ENCODE measurements at places on chromosomes 5 and 9.

DNA sequence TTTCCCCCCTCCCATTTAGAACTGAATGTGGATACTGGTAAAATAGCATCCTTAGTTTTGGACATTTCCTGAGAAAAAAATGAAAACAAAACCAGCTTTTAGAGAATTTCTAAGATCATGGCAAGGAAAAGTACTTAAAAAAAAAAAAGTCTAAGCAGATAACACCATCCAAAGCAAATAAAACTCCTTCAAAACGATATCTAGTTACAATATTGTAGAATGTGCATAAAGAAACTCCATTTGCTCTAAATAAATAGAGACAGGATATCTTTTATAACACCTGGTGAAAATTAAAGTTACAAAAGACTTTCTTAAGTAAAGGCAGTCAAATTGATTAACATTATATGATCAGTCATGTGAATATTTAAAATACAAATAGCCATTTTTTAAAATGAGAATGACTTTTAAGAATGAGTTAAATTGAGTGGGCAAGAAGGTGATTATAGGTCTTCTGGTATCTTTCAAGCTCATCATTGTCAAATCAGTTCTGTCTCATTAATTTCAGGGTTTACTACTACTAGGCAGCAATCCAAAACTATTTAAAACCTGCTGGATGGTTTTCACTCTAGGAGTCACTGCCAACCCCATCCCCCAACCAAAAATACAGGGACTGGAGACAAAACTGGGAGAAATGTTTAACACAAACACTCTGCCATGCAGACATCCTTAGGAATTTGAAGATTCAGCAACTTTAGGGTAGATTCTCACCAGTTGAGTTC is 382.6 kb downstream of the ADGRV1 start:
- no peak for DNase-seq

DNA sequence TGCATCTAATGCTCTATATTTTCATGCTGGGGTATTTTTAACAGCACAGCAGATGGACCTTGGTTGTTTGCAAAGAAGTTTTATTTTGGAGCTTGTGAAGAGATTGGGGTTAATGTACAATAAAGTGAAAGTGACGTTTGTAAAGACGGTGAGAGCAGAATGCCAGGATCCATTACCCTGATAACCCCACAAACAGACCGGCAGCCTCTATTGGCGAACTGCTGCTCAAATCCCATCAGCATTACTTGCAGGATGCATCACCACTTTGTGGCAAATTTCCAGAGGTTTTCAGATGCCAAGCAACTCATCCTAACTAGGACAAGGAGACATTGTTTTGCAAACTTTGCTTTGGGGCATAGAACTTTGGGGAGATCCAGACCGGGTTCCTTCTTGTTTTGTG is 383.3 kb upstream of the ZNF462 start:
- DNase-seq = no peak

GRCh38 chr9:79610019-79610631 is 38.4 kb downstream of the TLE4 start:
- no peak for DNase-seq

DNA sequence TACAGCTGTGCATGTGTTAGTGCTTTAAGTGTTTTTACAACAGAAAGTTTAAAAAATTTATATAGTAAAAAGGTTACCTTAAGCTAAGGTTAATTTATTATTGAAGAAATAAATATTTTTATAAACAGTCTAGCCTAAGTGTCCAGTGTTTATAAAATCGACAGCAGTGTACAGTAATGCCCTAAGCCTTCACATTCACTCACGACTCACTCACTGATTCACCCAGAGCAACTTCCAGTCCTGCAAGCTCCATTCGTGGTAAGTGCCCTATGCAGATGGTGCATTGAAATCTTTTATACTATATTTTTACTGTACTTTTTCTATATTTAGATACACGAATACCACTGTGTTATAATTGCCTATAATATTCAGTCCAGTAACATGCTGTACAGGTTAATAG is 159.1 kb downstream of the ROR2 start:
- DNase-seq = no peak

GRCh38 chr9:111163716-111164389 is 125.6 kb upstream of the LPAR1 start:
- DNase-seq = no peak

- no peak for DNase-seq
These were observed 29.0 kb downstream of the PSAT1 start for GRCh38 chr9:78325846-78326360.

DNA sequence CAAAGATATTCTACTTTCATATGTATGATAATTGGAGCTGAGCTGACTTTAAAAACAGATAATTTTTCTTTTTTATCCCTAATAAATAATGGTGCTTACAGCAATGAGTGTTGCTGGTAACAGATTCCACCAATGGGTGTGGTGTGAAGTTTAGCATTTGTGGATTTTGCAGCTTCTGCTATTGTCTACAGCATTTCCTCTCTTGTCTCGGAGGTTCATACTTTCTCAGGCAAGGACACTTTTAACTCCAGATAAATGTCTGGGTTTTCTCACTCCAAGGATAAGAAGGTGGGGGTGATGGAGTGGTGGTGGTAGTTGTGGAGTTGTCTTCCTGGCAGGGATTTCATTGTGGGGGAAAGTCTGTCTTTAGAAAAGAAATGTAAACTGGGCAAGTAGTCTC is 120.0 kb upstream of the CDKN2B start:
- no peak for DNase-seq

DNA sequence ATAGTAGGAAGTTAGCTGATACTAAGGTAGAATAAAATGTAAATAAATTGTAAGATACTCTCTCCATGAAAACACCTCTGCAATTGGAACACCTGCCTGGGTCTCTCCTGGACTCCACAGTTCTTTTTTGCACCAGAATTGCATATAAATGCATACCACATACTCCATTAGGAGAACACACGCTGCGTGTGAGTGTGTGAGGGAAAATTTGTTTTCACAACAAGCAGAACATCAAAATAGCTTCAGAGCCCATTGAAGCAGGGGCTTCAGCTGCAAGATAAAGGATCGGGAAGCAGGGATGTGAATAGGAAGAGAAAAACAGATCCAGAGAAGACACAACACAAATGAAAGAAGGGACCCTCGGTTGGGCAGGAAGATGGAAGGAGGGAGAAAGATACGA is 389.8 kb upstream of the BRINP1 start:
- DNase-seq = no peak

DNA sequence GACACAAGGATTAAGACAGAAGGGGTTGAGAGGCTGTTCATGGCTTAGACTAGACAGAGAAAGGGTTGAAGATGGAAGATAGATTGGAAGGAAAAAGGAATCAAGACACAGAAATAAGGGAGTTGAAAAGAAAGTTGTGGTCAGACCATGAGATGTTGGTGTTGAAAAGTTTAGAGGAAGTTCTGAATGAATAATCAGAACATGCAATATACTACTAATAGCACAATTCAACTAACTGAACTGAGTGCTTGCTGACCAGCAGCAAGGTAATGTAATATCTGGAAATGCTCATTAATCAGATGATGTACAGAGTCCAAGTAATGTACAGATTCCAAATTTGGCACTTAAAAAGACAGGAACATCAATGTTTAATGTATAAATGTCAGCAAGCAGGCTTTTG is 10.6 kb upstream of the NNT start:
- DNase-seq = no peak

DNA sequence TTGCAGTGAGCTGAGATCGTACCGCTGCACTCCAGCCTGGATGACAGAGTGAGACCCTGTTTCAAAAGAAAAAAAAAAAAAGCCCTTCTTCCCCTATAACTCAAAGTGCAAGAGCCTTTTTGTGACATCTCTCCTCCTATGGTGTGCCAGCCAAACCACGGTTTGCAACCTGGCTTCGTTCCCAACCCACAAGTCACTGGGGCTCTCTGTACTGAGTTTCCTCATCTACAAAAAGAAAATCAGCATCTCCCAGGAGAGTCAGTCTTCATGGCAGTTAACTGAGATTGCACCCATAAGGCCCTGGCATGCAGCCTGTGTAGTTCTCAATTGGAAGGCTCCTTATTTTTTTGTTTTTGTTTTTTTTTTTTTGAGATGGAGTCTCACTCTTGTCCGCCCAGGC is 14.8 kb downstream of the ODF2 start:
- no peak for DNase-seq

GRCh38 chr9:70438341-70438928 is 24.0 kb upstream of the KLF9 start:
- no peak for DNase-seq

GRCh38 chr5:74643111-74643562 is 2.6 kb upstream of the ENC1 start:
- no peak for DNase-seq

GRCh38 chr5:40826489-40827187 is 8.4 kb downstream of the RPL37 start:
- no peak for DNase-seq

DNA sequence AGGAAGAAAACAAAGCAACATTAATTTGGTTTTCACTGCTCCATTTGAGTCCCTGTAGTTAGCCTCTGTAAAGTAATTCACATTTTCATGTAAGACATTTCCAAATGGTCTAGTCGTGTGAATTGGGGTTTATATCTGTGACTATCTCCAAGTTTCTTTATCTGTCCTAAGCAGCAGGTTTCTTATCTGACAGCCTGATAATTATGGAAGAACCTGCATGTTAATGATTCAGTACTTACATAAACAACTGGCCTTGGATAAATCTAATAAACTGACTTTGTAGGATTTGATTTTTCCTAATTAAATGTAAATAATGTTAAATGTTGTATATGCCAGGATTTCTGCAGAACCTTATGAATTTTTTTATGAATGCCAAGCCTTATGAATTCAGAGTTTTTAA is 964.9 kb downstream of the NR2F1-AS1 start:
- no peak for DNase-seq

DNA sequence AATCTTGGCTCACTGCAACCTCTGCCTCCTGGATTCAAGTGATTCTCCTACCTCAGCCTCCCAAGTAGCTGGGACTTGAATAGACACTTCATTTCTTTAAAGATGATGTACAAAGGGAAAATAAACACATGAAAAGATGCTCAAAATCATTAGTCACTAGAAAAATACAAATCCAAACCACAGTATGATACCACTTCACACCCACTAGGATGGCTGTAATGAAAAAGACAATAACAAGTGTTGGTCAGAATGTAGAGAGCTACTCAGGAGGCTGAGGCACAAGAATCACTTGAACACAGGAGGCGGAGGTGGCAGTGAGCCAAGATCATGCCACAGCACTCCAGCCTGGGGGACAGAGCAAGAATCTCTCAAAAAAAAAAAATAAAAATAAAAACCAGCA is 13.0 kb downstream of the F2RL2 start:
- DNase-seq = no peak

DNA sequence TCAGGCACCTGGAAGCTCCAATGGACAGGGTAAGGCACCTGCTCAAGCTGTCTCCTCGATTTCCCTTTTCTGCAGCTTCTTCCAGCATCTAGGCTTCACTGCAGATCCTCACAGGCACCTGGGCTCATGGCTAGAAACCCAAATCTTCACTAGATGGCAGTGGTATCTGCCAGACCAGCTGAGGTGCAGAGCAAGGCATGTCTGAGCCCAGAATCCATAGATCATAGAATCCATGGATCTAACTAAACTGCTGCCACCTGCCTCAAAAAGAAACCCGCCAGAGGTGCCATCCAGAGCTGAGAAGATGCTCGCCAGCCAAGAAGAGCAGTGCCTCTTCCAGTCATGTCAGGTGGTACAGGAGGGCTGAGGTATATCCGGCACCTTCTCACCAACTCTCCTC is 6.9 kb downstream of the SHC3 start:
- no peak for DNase-seq

DNA sequence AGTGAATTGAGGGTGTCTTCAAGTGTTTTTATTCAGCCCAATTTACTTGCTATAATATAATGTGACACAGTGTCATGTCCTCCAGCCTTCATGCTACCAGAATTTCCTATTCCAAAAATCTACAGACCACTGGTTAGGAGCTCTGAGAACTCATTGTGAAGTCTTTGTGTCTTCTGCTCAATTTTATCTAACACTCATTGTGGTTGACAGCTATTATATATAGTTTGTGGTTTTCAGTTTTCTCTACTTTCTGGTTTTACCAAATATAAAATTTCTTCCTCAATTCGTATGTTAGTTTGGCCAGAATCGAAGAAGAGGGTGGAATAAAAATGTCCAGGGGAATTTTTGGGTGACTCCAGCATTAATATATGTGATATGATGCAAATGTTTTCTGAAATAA is 509.3 kb upstream of the NUDT12 start:
- no peak for DNase-seq

- DNase-seq = no peak
These were observed 33.2 kb downstream of the MYO10 start for GRCh38 chr5:16902846-16903245.

GRCh38 chr9:71333321-71333720 is 211.9 kb upstream of the TRPM3 start:
- DNase-seq = no peak

DNA sequence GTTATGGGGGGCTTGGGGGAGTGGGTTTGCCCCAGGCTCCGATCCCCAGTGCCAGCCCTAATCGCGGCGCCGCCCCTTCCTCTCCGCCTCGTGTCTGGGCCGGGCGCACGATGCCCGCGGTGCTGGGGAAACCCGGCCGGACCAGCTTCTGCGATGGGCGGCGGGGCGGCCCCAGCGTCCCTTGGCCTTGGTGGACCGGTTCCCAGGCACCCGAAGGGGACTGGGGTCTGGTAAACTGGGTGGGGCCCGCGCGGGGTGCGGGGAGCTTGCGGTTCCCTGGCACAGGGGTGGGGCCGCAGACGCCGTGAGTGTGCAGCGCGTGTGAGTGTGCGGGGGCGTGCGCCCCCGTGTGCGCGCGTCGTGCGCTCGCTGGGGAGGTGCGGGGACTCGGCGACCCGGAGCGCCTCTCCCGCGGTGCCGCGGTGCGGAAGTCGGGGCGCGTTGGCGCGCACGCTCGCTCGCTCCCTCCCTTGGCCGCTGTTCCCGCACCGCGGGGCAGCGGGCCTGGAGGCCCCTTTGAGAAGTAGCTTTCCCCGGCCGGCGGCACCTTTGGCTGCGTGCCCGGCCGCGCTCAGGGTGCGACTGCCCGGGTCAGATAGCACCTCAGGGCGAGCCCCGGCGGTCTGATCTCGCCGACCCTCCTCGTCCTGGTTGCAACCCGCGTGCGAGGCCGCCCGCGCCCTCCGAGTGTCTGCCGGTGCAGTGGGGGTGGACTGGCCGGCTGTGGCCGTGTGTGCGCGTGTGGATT is 568 bp downstream of the MACIR start:
- peak; percentile 57 for DNase-seq

- no peak for DNase-seq
These were observed 14.2 kb downstream of the RFX3 start for GRCh38 chr9:3511551-3511950.

- no peak for DNase-seq
These were observed 62.9 kb upstream of the STXBP1 start for GRCh38 chr9:127549218-127549617.

GRCh38 chr9:91896513-91897121 is 53.4 kb downstream of the ROR2 start:
- no peak for DNase-seq

- no peak for DNase-seq
These were observed 15.5 kb downstream of the ATOX1 start for GRCh38 chr5:151742870-151743294.

DNA sequence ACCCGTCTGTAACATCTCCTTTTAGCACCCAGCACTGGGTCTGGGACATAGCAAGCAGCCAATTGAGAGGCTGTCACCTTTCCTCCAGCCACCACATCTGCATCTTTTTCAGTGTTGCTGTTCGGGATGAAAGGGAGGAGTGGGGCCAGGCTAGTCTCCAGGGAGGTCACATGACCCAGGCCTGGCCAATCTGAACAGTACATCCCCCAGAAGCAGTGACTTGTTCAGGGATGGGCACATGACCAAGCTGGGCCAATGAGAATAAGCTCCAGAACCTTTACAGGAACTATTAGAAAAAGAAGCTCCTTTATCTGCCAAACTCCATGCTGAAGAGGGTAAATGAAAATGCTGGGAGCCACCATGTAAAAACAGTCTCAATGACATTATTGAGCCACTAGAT is 359.0 kb downstream of the SLIT3 start:
- no peak for DNase-seq

GRCh38 chr5:151924564-151925301 is at the start of gene GLRA1:
TSS of gene GLRA1 (minus strand) at chr5:151924851. CDS start at chr5:151924549, 302 bp downstream.
- peak; percentile 11 for DNase-seq

Data from activated T-helper 1 cell treated with Interleukin-2 at 50 U/mL for 16 hours (primary cell).